ENCODE measurements at places on chromosomes 7 and 10.

DNA sequence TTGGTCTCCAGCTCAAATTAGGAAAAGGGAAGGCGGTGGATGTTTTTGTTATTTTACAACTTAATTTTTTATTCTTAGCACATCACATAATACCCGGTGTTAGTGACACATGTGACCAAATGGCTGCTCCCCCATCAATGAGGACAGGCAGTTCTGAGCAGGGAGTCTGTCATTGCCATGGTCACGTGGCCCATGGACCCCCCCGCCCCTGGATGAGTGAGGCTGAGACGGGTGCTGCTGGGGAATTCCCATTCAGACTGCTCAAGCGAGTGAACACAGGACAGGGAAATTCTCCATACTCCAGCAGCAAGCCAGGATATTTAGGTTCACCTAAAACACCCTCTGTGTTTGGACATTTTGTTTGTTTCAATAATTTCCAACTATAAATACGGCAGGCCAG lies 34.7 kb upstream of the SLC35B4 start:
- H3K4me1 ChIP-seq: no peaks in the 10 kb centered on the region
- no peaks in the 10 kb centered on the region for H3K36me3 ChIP-seq
- no peak overlapping the region for H3K4me3 ChIP-seq
- H3K27me3 ChIP-seq: no peaks in the 10 kb centered on the region

DNA sequence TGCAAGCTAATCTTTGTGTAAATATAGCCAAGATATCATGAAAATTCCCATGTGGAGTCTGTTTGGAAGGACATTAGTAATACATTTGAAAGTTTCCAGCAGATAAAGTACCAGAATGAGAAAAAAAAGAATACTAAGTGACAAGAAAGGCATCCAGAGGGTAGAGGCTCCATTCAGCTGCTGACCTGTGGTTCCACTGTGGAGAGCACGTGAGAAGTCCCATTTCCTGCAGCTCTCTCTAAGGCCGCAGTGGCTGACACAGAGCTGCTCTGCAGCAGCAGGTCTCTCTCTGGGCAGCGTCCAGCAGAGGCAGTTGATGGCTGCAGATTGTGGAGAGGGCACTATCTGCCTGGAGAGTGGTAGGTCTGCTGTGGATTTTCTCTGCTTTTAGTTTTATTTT lies 100.1 kb upstream of the TMEM72 start:
- no peaks in the 10 kb centered on the region for H3K36me3 ChIP-seq
- no peak overlapping the region for H3K27ac ChIP-seq
- no peaks in the 10 kb centered on the region for H3K4me1 ChIP-seq
- no peak for DNase-seq
- no peaks in the 10 kb centered on the region for H3K27me3 ChIP-seq

DNA sequence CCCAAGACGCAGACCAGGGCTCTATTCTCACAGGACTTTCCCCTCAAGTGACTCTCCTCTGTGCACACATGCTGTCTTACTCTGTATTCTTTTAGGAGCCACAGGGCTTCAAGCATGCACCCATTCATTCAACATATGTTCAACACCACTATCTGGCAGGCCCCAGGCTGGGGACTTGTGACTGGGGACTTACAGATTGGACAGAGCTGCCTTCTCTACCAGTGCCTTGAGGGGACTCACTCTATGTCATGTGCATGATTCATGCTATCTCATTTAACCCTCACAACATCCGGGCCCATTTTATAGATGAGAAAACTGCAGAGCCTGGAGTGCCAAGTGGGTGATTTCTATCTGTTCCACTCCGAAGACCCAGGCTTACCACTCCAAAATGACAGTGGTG lies 34.3 kb downstream of the MYL10 start:
- DNase-seq: no peak
- H3K4me3 ChIP-seq: no peak overlapping the region
- H3K27me3 ChIP-seq: no peaks in the 10 kb centered on the region

GRCh38 chr10:6211671-6212635 lies 9.2 kb downstream of the PFKFB3 start:
- H3K4me1 ChIP-seq: peaks cover 11% of the 10 kb centered on the region
- H3K27me3 ChIP-seq: no peaks in the 10 kb centered on the region
- DNase-seq: no peak
